Glutamatergic neuron (in vitro differentiated cells): ENCODE measurements at places on chromosomes 6 and 20. TPM values are rescaled to one million over a fixed set of nuclear protein-coding genes. Genes with fewer than 3 reads are reported as not detected.

Gene CASS4
- not detected for total RNA-seq

Gene OXT
- not detected for total RNA-seq

Gene ANKRD66
- not detected for total RNA-seq

Gene NPBWR2
- not detected for total RNA-seq

Gene GUCA1A
- total RNA-seq: 2.2 TPM

Gene PACSIN1
- 0.47 TPM for total RNA-seq

- peak overlapping the region; percentile 82 for H3K27ac ChIP-seq
- H3K36me3 ChIP-seq: peaks cover 11% of the 10 kb centered on the region
- H3K4me1 ChIP-seq: peaks cover 7% of the 10 kb centered on the region
- peaks cover 15% of the 10 kb centered on the region for H3K27me3 ChIP-seq
- peak; percentile 26 for DNase-seq
These were observed 1.3 kb upstream of the CDYL start for GRCh38 chr6:4774715-4775493.

- H3K36me3 ChIP-seq: no peaks in the 10 kb centered on the region
- no peak overlapping the region for H3K4me3 ChIP-seq
- H3K27me3 ChIP-seq: peaks cover 2% of the 10 kb centered on the region
- H3K27ac ChIP-seq: no peak overlapping the region
- H3K4me1 ChIP-seq: peaks cover 8% of the 10 kb centered on the region
These were observed 105.6 kb upstream of the CLDN20 start for GRCh38 chr6:155158030-155158843.

GRCh38 chr6:32126880-32127279 is 1.2 kb downstream of the ATF6B start:
- H3K4me3 ChIP-seq: peak overlapping the region; percentile 98
- DNase-seq: no peak
- H3K27ac ChIP-seq: peak overlapping the region; percentile 83
- peaks cover 6% of the 10 kb centered on the region for H3K36me3 ChIP-seq

- no peaks in the 10 kb centered on the region for H3K4me1 ChIP-seq
- H3K36me3 ChIP-seq: no peaks in the 10 kb centered on the region
- H3K4me3 ChIP-seq: no peak overlapping the region
- no peak overlapping the region for H3K27ac ChIP-seq
These were observed 691.7 kb downstream of the GRIK2 start for GRCh38 chr6:102085257-102085656.

DNA sequence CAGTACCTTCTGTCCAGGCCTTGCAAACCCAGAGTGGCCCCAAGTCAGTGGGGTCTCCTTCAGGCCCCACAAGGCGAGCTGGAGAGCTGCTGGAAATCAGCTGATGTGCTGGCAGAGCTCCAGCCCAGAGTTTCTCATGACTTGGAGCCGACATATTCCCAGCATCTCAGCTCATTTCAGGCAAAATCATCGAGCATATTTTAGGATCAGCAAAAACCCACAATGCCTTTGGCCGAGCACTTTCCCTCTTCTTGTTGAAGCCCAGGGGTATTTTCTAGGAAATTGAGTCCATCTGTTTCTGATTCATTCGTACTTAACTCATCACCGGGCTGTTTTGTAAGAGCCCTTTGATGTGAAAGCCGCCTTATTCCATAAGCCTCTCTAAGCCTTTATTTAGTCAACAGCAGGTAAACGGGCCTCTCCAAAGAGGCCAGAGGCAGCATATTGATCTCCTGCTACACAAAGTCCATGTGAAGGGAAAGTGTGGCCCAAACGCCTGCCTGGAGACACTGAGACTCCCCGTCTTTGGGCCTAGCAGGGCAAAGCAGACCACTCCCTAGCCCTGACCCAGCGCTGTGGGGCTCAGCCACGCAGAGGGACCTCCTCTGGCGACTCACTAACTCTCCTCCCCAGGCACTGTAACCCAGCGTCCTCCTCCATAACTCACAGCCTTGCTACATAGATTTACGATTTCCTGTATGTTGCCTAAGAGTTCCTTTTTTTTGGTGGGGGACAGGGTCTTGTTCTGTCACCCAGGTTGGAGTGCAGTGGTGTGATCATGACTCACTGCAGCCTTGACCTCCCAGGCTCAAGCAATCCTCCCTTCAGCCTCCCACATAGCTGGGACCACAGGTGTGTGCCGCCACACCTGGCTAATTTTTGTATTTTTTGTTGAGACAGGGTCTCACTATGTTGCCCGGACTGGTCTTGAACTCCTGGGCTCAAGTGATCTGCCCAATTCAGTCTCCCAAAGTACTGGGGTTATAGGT is 12.1 kb upstream of the C20orf203 start:
- peak overlapping the region; percentile 80 for H3K27ac ChIP-seq
- DNase-seq: no peak

DNA sequence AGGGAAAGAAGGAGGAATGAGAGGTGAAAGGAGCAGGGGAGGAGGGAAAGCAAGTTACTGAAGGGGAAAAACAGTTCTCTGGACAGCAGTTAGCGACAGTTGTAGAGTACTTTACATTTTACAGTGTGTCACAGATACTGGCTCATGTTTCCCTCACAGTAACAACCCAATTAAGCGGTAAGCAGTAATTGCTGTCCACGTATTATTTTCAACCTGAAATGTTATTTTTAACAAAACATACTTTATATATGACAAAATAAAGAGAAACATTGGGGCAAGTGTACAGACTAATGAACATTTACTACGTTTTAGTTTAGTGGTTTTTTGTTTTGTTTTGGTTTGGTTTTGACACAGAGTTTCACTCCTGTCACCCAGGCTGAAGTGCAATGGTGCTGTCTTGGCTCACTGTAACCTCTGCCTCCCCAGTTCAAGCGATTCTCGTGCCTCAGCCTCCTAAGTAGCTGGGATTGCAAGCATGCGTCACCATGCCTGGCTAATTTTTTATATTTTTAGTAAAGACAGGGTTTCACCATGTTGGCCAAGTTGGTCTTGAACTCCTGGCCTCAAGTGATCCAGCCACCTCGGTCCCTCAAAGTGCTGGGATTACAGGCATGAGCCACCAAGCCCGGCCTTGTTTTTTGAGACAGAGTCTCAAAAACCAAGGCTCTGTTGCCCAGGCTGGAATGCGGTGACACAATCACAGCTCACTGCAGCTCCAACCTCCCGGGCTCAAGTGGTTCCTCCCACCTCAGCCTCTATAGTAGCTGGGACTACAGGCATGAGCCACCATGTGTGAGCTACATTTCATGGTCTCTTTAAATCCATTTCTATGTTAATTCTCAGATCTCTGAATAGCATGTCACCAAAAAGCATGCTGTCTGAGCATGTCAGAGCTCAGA is 22.6 kb upstream of the BTN3A2 start:
- no peaks in the 10 kb centered on the region for H3K27me3 ChIP-seq
- H3K4me1 ChIP-seq: no peaks in the 10 kb centered on the region
- H3K27ac ChIP-seq: no peak overlapping the region
- H3K4me3 ChIP-seq: peak overlapping the region; percentile 80
- no peaks in the 10 kb centered on the region for H3K36me3 ChIP-seq

DNA sequence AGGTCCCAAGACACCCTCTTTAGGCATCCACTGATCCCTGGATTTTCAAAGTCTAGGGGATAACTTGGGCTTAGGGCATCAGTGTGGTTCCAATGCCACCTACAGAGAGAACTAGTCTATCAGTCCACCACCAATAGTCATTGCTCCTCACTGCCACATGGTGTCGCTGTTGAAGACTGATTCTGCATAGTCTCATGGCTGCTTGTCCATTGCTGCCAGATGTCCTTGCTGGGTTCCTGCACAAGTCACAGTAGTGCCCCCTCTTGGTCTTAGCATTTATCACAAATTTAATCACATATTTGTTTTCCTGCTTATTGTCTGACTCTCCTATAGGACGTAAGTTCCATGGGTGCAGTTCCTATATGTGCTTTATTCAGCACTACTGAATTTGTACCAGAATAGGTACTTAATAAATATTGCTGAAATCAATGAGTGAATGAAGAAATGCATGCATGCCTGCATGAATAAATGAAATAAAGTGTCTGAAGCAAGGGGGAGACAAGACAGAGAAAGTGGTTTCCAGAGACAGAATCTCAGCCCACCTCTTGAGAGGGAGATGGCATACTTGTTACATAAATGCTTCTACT is 45.9 kb upstream of the RALY start:
- no peak overlapping the region for H3K27ac ChIP-seq
- H3K36me3 ChIP-seq: peaks cover 4% of the 10 kb centered on the region
- peaks cover 5% of the 10 kb centered on the region for H3K27me3 ChIP-seq
- DNase-seq: peak; percentile 55
- H3K4me1 ChIP-seq: peaks cover 3% of the 10 kb centered on the region
- no peak overlapping the region for H3K4me3 ChIP-seq

GRCh38 chr20:46031701-46032254 is 2.8 kb downstream of the SLC12A5 start:
- peaks cover 25% of the 10 kb centered on the region for H3K27me3 ChIP-seq
- H3K27ac ChIP-seq: no peak overlapping the region
- peaks cover 5% of the 10 kb centered on the region for H3K36me3 ChIP-seq
- peaks cover 2% of the 10 kb centered on the region for H3K4me1 ChIP-seq
- peak overlapping the region; percentile 68 for H3K4me3 ChIP-seq
- DNase-seq: peak; percentile 73

- no peaks in the 10 kb centered on the region for H3K4me1 ChIP-seq
- H3K27ac ChIP-seq: no peak overlapping the region
- no peaks in the 10 kb centered on the region for H3K36me3 ChIP-seq
- H3K4me3 ChIP-seq: no peak overlapping the region
These were observed 237.5 kb downstream of the MAFB start for GRCh38 chr20:40451552-40451951.

GRCh38 chr6:125041740-125042459 is 79.7 kb downstream of the RNF217 start:
- no peak for DNase-seq
- H3K36me3 ChIP-seq: no peaks in the 10 kb centered on the region
- no peak overlapping the region for H3K27ac ChIP-seq
- H3K4me3 ChIP-seq: no peak overlapping the region
- H3K4me1 ChIP-seq: no peaks in the 10 kb centered on the region
- no peaks in the 10 kb centered on the region for H3K27me3 ChIP-seq

- peak overlapping the region; percentile 36 for H3K4me3 ChIP-seq
- no peaks in the 10 kb centered on the region for H3K27me3 ChIP-seq
- no peaks in the 10 kb centered on the region for H3K36me3 ChIP-seq
- peak overlapping the region; percentile 57 for H3K27ac ChIP-seq
These were observed 987.5 kb downstream of the HACE1 start for GRCh38 chr6:103872233-103872632.

GRCh38 chr6:157239671-157240058 is 83.7 kb downstream of the TMEM242 start:
- H3K4me1 ChIP-seq: peaks cover 22% of the 10 kb centered on the region
- no peak for DNase-seq
- H3K27ac ChIP-seq: no peak overlapping the region
- H3K27me3 ChIP-seq: peaks cover 19% of the 10 kb centered on the region

DNA sequence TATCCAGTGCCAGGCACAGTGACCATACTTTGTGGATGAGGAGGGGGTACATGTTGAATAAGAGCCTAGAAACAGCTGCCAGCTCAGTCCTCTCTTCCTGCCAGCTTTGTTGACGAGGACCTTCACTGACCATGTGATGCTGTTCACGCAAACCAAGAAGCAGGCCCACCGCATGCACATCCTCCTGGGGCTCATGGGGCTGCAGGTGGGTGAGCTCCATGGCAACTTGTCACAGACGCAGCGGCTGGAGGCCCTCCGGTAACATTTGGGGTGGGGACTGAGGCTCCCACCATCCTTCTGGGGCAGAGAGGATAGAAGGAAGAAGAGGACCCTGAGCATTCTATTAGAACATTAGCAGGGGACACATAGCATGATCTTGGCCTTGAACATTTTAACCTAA is 15.6 kb downstream of the DDX27 start:
- H3K4me3 ChIP-seq: no peak overlapping the region
- H3K27ac ChIP-seq: no peak overlapping the region
- no peak for DNase-seq
- H3K27me3 ChIP-seq: peaks cover 2% of the 10 kb centered on the region
- peaks cover 9% of the 10 kb centered on the region for H3K36me3 ChIP-seq
- H3K4me1 ChIP-seq: peaks cover 19% of the 10 kb centered on the region

- peaks cover 7% of the 10 kb centered on the region for H3K27me3 ChIP-seq
- H3K4me3 ChIP-seq: no peak overlapping the region
- H3K27ac ChIP-seq: no peak overlapping the region
- DNase-seq: no peak
- H3K36me3 ChIP-seq: peaks cover 19% of the 10 kb centered on the region
These were observed 35.9 kb upstream of the STX16 start for GRCh38 chr20:58614984-58615760.

DNA sequence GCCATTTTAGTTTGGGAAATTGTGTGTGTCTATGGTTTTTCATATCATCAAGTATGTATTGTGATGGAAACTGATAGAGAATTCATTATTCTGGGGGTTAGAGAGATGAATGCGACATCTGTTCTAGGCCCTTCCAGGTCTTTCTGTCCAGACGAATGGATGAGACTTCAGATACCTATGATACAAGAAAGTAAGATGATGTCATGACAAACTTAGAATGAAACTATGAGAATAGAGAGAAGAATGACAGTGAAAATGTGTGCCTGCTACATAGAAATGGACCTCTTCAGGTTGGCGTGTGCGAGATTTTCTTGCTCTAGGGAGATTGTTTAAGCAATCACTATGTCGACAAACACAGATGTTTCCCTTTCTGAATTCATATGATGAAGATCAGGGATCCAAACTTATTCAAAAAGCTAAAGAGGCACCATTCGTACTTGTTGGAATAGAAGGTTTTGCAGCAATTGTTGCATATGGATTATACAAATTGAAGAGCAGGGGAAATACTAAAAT is 76.1 kb downstream of the SCAND1 start:
- no peaks in the 10 kb centered on the region for H3K36me3 ChIP-seq
- no peak overlapping the region for H3K27ac ChIP-seq
- H3K4me3 ChIP-seq: no peak overlapping the region
- peaks cover 1% of the 10 kb centered on the region for H3K27me3 ChIP-seq
- peaks cover 11% of the 10 kb centered on the region for H3K4me1 ChIP-seq
- no peak for DNase-seq

GRCh38 chr6:30888816-30889495 is 4.6 kb downstream of the DDR1 start:
- peaks cover 19% of the 10 kb centered on the region for H3K27me3 ChIP-seq
- no peak overlapping the region for H3K27ac ChIP-seq
- no peak overlapping the region for H3K4me3 ChIP-seq
- DNase-seq: no peak

DNA sequence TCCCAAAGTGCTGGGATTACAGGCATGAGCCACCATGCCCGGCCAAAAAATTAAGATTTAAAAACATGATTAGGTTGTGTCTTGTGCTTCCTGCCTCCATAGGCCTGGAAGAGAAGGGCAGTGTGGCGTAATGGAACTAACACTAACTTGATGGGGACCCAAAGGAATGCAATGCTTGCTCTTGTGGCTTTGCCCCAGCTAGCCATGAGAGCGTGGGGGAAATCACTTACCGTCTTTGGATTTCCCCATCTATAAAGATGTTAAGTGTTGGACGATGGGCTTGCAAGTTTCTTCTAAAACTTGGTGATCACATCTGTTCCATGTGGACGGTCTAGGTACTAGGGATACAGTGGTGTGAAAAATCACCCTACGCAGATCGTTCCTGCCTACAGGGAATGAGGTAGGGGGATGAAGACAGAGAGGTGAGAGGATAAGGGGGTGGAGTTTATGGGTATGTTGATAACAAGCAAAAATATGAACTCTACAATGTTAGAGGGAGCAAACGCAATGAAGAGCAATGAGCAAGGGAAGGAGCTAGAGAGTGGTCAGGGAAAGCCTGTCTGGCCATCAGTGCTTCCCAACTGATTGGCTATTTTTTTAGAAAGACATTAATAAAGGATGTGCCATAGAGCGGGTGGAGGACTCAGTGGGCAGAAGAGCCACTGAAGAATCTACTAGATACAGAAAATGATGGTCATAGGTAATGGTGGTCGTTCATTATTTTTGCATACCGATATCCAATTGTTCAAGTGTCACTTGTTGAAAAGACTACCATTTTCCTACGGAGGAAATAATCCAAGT is 165.2 kb downstream of the BCAS1 start:
- peaks cover 14% of the 10 kb centered on the region for H3K4me1 ChIP-seq
- H3K27ac ChIP-seq: no peak overlapping the region
- DNase-seq: no peak
- no peak overlapping the region for H3K4me3 ChIP-seq
- H3K27me3 ChIP-seq: no peaks in the 10 kb centered on the region
- H3K36me3 ChIP-seq: no peaks in the 10 kb centered on the region
